Activated CD4-positive, alpha-beta T cell treated with anti-CD3 and anti-CD28 coated beads, Interleukin-2, Interleukin-6, amounts not matched to agents 100 ng/mL and 50 ng/mL, durations not matched to agents 16 hours and 8 hours (primary cell): ENCODE measurements at places on chromosomes 13 and 19.

DNA sequence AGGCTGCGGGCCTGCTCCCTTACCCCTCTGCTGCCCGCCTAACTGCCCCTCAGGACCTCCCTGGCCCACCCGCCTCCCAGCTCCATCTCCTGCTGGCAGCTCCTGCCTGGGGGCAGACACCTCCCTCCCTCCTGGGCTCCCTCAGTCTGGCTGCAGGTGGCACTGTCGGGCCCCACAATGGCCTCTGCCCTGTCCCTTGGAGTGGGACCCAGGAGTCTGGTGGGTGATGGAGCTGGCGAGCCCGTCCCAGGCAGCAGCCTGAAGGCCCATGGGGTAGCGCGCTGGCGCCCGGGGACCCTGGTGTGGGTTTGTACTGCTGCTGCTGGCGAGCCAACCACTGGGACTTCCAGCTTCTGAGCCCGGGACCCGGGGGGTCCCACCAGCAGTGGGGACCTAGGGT, 83.6 kb downstream of the KDM4B start:
- no peak for DNase-seq

DNA sequence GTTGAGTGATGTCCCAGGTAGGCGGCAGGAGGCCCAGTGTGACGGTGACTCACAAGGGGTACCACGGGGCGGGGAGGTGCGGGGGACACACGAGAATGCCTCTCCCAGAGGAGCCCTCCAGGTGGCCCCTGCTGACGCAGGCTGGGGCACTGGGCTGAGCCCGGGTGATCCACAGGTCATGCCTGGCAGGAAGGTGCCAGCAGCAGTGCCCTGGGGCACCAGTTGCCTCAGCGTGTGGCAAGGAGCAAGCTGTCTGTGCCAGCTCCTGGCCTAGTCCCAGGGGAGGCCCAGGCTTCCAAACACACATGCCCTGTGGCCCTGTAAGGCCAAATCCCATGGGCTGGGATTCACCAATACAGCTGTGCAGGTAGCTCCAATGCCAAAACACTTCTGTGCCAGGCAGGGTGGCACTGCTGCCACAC, 28.0 kb downstream of the AKT2 start:
- no peak for DNase-seq

DNA sequence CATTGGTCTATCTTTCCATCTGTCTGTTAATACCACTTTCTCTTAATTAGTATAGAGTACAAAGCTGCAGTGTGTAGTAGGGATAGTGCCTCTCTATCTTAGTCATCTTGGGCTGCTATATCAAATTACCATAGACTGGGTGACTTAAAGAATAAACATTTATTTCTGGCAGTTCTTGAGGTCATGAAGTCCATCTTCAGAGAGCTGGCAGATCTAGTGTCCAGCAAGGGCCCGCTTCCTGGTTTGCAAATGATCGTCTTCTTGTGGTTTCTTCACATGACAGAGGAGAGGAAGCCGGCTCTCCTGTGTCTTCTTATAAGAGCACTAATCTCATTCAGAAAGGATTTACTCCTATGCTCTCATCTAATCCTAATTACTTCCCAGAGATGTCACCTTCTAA, 6.1 kb downstream of the ZNF700 start:
- DNase-seq = no peak

- DNase-seq = no peak
Observed at GRCh38 chr13:77497350-77497749, 38.2 kb upstream of the SCEL start.

DNA sequence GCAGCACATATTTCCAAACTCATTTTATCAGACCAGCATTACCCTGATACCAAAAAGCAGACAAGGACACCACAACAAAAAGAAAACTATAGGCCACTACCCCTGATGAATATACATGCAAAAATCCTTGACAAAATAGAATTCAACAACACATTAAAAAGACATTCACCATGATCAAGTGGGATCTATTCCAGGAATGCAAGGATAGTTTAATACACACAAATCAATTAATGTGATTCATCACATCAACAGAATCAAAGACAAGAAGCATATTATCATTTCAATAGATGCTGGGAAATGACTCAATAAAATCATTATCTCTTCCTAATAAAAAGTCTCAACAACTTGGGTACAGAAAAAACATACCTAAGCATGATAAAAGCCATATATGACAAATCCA, 11.2 kb downstream of the ZNF347 start:
- DNase-seq = no peak

GRCh38 chr19:34254698-34255432, 511 bp downstream of the GARRE1 start:
- DNase-seq = peak; percentile 36

DNA sequence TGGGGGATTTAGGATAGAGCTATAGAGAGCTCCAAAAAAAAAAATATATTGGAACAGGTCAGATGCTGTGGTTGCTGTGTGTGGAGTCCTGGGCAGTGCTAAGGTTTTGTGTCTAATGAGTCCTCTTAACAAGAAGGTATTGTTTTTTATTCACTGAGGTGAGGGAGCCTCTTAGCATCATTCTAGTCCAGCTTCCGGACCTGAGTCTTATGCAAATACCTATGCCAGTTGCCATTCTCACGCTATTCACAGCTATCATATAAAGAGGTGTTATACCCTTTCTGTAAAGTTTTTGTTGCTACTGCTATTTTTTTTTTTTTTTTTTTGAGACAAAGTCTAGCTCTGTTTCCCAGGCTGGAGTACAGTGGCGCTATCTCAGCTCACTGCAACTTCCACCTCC, 1.4 kb downstream of the NLRP2 start:
- DNase-seq = no peak

GRCh38 chr19:6737873-6738786, 750 bp upstream of the GPR108 start:
- DNase-seq = peak; percentile 90

DNA sequence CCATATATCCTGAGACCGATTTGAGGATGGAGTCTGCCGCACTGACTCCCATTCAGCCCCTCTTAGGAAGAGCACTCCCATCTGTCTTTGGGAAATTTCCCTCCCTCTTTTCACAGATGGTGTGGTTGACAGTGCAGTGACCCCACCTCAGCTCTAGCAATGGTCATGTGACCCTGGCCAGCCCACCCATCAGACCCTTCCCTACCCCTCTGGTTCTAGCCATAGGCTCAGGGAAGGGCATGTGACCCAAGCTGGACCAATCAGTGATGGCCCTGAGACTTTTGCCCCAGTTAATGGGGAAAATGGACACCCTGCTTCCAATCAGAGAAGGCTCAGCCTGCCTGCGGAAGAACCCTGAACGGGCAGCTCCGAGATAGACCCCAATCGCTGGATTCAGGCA, 26.3 kb downstream of the IL12RB1 start:
- no peak for DNase-seq

DNA sequence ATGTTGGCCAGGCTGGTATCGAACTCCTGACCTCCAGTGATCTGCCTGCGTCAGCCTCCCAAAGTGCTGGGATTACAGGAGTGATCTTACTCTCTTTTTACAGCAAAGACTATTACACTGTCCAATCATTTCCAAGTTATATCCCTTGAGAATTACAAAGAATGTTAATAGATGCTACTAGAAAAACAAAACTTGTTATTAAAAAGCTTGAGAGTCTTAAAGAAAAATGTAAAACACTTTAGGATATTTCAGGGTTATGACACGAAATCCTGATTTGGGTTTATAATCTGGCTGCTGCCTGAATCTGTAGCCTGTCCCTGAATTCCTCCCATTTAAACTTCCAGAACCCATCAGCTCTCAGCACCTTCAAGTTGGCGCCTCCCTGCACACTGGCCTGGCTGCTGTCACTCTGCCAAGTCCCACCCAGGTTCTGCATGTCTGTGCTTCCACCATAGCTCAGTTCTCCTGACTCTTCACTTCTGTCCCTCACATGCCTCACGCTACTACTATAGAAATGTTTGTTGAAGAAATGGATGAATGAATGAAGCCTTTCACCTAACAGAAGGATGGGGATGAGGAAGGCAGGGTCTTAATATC, 55.8 kb upstream of the RFXAP start:
- no peak for DNase-seq

GRCh38 chr19:19579533-19580361, 38.7 kb downstream of the PBX4 start:
- DNase-seq = no peak

GRCh38 chr19:13691569-13692435, 72.5 kb upstream of the MRI1 start:
- no peak for DNase-seq

- DNase-seq = peak; percentile 96
Observed at GRCh38 chr19:46634045-46634655, 1.9 kb downstream of the GNG8 start.

DNA sequence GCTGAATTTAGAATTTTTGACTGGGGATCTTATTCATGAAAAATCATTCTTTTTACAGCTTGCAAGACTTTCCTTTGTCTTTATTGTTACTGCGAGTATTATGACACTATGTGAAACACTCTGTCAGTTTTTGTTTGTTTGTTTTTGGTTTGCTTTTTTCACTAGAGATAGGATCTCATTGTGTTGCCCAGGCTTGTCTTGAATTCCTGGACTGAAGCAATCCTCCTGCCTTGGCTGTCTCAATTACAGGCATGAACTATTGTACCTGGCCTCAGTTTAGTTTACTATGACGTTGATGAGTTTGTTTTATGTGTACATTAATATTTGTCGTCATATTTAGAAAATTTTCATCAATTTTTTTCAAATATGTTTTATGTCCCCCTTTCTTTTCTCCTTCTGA, 1030.0 kb upstream of the PRR20A start:
- DNase-seq = no peak

DNA sequence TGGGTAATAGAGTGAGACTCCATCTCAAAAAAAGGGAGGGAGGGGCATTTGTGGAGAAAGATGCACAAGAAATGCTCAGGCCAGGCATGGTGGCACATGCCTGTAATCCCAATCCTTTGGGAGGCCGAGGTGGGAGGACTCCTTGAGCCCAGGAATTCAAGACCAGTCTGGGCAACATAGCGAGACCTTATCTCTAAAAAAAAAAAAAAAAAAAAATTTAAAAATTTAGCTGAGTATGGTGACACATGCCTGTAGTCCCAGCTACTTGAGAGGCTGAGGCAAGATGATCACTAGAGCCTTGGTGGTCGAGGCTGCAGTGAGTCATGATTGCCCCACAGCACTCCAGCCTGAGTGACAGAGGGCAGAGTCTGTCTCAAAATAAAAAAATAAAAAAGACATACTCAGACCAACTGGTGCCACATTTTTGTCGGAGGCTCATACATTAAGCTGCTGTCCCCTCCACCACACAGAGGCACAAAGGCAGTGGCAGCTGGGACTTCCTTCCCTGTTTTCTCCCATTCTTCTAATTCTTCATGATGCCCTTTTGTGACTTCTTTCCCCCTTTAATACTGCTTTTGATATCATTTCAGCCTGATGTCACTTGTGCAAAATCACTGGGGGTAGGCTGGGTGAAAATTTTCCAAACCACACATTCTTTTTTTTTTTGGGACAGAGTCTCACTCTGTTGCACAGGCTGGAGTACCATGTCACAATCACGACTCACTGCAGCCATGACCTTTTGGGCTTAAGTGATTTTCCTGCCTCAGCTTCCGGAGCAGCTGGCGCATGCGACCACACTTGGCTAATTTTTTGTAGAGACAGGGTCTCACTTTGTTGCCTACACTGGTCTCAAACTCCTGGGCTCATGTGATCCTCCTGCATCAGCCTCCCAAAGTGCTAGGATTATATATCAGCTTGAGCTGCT, 26.8 kb upstream of the CXCL17 start:
- DNase-seq = no peak
